ENCODE measurements at places on chromosomes 16 and 17.
A peak's percentile ranks its signal among the peaks of the same experiment; 100 is the strongest.

GRCh38 chr17:3909257-3909656, 7.0 kb downstream of the P2RX1 start:
- no peak for DNase-seq

- DNase-seq = no peak
These were observed 204.2 kb downstream of the CA10 start for GRCh38 chr17:51954232-51954765.

DNA sequence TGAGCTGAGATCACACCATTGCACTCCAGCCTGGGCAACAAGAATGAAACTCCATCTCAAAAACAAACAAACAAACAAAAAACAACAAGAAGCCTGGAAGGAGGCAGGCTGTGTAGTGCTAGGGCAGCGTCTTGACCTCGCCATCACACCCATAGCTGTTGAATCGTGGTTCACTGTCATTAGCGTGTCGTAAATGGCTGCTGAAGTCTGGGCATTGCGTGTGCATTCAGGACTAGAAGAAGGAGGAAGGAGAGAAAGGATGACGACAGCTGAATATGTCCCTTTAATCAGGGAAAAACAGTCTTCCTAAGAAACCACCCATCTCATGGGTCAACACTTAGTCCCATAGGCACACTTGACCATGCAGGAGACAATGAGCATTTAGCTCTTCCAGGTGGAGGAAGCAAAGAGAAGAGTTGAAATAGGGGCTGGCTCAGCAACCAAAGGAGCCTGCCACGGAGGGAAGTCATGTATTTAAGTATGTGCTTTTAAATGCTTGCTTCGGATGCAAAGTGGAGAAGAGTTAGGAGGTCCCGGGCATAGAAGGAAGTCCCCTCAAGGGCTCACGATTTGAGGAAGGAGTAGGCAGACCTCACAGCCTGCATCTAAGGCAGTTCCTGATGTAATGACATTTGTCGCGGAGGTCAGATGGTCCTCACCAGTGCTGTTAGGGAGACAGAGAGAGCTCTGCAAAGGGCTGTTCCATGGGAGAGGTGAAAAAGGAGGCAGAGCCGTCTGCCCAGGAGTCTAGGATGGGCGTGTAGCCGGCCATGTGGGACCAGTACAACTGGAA, 8.8 kb downstream of the PRSS22 start:
- DNase-seq = no peak

DNA sequence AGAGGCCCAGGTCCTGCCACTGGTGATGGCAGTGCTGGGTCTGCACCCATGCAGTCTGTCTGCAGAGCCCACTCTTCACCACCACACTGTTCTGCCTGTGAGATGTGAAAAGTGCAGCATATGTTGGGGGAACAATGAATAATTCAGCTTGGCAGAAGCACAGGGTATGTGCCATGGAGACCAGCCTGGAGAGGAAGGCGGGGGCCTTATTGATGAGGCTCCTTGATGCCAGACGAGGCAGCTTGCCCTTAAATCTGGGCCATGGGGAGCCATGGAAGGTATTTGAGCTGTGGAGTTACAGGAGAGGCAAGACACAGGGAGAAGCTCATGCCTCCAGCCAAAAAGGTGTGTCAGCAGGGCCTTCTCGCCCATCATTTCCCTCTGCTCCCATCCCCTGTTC, 124.7 kb downstream of the C16orf78 start:
- no peak for DNase-seq

DNA sequence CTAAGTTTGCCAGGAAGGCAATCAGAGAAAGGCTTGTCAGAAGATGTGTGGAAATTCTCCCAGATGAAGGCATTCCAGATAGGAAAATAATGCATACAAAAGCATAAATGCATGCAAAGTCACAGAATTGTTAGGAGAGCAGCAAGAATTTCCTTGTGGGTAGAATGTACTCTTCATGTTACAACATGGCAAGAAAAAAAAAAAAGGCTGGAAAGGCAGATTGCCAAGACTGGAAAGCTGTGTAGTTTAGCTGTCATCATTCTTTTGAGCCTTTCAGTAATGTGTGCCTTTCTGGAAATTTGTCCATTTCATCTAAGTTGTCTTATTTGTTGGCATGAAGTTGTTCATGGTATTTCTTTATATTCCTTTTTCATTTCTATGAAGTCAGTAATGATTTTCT, 71.0 kb upstream of the EFCAB3 start:
- no peak for DNase-seq

GRCh38 chr16:53511084-53511402, 8.0 kb upstream of the AKTIP start:
- no peak for DNase-seq

GRCh38 chr16:662597-662996, 5.3 kb upstream of the RHOT2 start:
- no peak for DNase-seq

- no peak for DNase-seq
These were observed 89.1 kb upstream of the GNAO1 start for GRCh38 chr16:56102183-56102686.

- no peak for DNase-seq
These were observed 35.8 kb downstream of the PTRH2 start for GRCh38 chr17:59671386-59671785.

DNA sequence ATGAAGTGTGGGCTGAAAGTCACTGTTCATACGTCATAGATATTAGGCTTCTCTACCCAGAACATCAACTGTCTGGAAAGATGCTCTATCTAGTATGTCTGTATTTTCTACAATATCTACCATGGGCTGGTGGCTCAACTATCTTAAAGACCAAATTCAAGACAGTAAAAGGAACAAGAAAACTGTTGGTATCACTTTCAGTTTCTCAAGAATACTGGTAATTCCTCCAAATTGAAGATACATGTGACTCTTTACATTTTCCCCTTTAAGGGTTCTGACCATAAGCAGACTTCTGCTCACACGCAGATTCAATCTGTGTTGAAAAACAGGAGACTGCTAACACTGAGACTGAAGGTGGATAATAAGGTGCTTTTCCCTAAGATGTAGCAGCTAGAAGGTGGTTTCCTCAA, 24.2 kb downstream of the XPO6 start:
- DNase-seq = no peak

GRCh38 chr16:89711601-89712273, 9.0 kb downstream of the VPS9D1 start:
- DNase-seq = no peak

DNA sequence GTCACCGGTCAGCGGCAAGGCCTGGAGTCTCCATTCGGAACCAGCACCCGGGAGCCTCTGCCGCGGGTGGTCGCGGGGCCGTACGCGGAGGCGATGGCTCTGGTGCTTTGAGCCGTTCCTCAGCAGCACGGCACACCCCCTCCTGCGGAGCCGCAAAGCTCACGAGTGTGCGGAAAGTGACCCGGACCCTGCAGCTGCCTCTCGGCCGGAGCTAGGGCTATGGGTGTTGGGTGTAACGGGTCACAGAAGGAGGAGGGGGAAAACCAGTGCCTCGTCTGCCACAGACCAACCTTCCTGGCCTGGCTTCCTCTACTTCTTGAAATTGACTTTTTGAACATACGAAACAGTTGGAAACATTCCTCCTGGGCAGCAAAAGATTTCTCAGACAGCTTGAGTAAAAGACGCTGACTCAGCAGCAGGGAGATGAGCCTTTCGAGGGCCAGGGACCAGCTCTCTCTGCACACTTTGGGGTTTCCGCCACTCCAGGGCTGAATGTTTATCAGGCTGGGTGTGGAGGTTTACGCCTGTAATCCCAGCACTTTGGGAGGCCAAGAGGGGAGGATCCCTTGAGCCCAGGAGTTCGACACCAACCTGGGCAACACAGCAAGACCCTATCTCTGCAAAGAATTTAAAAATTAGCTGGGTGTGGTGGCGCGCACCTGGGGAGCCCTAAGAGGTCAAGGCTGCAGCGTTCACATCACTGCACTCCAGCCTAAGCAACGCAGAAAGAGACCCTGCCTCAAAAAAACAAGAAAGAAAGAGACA, 26.4 kb upstream of the PITPNA start:
- DNase-seq = no peak

DNA sequence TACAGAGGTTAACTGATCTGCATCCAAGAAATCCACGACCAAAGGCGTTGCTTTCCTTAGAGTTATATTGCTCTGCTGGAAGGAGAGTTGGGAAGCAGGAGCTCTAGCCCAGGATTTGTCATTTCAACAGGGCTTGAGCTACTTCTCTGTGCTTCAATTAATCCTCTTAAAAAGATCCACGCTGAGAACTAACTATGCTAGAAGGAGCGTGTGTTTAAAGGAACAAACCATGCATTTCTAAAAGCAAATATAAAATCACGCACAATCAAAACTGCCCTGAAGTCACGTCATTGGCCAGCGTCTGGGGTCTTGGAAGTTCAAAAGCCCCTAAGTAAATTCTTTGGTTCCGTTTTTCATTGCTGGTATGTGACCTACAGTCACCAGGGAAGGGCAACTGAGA, 1.1 kb downstream of the ARL6IP1 start:
- no peak for DNase-seq

DNA sequence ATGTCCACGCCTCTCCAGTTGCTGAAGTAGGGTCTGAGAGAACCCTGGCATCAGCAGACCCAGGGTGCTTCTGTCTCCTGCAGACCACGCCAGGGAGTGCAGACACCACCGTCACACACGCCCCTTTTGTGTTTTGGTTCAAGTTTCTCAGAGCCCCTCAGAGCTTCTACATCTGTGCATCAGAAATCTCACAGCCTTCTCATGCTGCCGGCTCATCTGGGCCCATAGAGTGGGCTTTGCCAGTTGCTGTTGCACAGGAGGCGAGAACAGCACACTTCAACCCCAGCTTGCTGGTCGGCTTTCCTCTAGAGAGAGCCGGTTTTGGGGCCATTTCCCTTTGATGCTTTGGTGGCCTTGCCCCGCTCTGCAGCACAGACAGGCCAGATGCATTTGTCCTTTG, 60.9 kb downstream of the PDPK1 start:
- no peak for DNase-seq

DNA sequence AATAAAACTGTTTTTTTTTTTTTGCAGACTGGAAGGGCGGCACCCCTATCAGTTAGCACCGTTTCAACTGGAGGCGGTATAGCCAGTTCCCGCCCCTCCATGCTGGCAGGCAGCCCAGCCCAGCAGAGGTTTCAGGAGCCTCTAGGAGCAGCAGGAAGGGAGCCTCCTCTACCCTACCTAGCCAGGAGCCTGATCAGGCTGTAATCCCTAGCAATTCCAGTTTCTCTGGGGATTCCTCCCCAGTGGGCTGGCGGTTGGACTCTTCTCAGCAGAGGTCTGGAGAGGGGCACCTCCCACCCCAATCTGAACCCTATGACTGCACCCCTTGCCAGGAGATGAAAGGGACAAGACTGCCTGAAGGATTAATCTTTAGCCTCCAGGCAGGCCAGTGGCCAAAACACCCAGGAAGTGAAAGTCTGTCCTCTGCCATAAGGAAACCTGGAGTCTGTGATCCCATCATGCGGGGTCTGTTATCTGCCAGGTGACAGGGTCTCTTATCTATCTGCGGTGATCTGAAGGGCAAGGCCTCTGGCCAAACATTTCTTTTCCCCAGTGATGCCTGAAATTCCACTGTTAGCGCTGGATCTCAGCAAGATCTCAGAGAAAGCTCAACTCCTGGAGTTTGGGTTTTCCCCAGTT, 4.9 kb upstream of the CDH1 start:
- no peak for DNase-seq

- DNase-seq = no peak
These were observed 766.5 kb upstream of the GOT2 start for GRCh38 chr16:59500601-59501000.

GRCh38 chr16:48432136-48432535, 46.9 kb upstream of the SIAH1 start:
- DNase-seq = no peak

- no peak for DNase-seq
These were observed 43.3 kb downstream of the TIMM22 start for GRCh38 chr17:1040216-1040600.

- DNase-seq = no peak
These were observed 61.5 kb downstream of the CCT6B start for GRCh38 chr17:34899643-34900291.

- no peak for DNase-seq
These were observed 12.5 kb downstream of the ZNF652 start for GRCh38 chr17:49349541-49349940.

GRCh38 chr16:78535098-78535497, 435.6 kb downstream of the WWOX start:
- no peak for DNase-seq

GRCh38 chr17:43984521-43984920, 19.9 kb upstream of the NAGS start:
- no peak for DNase-seq

DNA sequence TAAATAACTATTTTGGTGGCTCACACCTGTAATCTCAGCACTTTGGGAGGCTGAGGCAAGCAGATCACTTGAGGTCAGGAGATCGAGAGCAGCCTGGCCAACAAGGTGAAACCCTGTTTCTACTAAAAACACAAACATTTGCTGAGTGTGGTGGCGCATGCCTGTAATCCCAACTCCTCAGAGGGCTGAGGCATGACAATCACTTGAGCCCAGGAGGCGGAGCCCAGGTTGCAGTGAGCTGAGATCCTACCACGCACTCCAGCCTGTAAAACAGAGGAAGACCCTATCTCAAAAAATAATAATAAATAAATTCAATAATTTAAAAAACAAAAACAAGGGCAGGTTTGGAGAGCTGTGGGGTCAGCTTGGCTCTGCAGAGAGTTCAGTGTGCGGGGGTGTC, 5.7 kb upstream of the SLC4A1 start:
- DNase-seq = no peak

- DNase-seq = no peak
These were observed 77.0 kb upstream of the ZNF423 start for GRCh38 chr16:49932946-49933345.

DNA sequence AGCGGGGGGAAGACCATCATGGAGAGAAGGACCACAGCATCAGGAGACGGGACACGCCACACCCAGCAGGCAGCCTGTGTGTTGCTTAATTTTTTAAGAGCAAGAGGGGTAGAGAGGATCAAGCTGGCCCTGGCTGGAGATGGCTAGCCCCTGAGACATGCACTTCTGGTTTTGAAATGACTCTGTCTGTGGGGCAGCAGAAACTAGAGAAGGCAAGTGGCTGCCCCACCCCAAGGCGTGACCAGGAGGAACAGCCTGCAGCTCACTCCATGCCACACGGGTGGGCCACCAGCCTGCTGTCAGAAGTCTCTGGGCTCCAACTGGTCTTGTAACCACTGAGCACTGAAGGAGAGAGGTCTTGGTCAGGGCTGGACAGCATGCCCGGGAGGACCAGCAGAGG, 75.5 kb downstream of the SOCS1 start:
- DNase-seq = no peak

DNA sequence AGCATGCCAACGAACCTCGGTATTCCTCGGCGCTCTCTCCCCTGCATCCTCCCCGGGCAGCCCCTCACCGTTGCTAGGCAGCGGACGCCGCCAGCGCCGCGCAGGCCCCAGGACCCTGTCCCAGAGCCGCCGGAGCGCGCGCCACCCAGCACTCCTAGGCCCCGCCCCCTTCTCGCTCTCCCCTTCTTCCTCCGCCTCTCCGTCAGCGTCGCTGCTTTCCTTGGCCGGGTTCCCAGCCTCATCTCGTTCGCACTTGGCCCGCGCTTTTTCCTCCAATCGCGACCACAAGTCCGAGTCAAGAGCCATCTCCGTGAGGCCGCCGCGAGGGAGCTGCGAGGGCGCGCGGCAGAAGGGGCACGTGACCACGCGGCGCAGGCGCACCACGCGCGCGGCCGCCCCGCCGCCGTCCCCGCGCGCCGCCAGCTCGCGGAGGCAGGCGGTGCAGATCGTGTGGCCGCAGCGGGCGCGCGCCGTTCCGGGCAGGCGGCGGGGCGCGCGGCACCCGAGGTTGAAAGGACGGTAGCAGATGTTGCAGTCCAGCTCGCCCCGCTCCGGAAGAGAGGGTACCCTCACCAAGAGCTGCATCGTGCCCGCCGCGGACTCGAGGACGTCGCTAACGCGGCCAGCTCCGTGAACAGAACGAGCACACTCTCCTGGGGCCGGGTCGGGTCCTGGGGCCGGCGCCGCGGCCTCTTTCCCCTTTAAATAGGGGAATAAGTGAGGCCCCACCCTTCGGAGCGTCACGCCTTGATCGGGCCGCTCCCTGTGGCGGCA, at the start of gene RNF227:
RNF227 (minus strand) TSS at position 679 of the 774 bp plus-strand sequence; CDS start at position 585, 94 bp downstream.
- DNase-seq = peak; percentile 44

Measured in cerebellar nuclear complex (tissue), 1 donor.